Renal cortical epithelial cell (primary cell): ENCODE measurements at places on chromosomes 5 and 9.

GRCh38 chr9:111297066-111297824, 32.8 kb downstream of the OR2K2 start:
- DNase-seq, result peak; percentile 6

DNA sequence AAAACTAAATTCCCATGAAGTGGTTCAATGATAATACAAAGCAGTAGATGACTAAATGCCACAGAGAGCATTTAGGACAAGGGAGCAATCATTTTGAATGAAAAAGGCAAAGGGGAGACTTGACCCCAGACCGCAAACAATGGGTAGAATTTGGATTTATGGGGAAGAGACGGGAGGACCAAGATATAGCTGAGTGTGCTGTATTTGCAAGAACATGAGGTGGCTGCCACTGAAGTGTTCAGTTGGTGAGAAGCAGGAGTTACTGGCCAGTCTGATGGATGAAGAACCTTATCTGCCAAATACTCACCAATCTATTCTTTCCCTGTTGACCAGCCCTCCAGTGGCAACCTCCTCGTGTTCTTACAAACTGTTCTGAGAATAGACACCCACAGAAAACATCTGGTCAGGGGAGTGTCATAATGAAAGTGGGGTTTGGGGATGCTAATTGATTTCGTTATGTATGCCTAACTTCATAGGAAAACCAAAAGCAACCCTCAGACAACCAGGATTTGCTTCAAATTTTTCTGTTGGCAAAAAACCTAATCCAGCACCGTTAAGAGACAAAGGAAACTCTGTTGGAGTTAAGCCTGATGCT, 19.8 kb downstream of the TDRD7 start:
- no peak for DNase-seq

DNA sequence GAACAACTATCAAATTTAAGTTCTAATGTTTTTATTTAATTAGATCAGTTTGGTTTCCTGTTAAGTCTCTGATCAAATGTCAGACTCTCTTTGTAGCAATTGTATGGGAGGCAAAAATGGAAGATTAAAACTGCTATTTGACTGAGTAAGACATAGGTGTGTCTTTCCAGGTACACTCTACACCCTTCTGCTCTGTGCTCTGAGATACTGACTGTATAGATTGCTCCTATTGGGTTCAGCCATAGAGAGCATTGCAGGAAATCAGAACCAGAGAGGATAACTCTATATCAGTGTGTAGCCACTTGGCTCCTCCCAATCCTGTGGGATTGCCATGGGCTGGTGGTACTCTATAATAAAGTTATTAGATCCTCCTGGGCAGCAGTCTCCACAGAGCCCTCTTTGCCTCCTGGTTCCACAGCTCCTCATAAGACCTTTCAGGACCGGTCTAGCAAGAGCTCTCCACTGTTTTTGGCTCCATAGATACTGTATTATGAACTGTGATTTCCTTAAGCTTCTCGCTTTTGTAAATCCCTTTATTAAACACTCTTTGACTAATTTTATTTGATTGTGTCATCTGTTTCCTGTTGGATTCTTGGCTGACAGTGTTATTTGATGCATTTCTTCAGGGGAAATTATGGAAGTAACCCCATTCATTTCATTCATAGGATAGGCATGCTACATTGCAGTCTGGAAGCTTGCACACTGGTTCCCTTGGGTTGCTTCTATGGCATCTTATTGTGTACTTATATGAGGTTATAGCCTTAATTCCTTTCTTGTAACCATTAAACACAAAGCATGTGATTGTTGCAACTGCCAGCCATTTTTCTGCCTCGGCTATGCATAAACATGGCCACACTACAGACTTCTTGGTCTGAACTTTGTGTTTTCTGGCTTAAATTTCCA, 115.6 kb downstream of the VCAN start:
- no peak for DNase-seq

DNA sequence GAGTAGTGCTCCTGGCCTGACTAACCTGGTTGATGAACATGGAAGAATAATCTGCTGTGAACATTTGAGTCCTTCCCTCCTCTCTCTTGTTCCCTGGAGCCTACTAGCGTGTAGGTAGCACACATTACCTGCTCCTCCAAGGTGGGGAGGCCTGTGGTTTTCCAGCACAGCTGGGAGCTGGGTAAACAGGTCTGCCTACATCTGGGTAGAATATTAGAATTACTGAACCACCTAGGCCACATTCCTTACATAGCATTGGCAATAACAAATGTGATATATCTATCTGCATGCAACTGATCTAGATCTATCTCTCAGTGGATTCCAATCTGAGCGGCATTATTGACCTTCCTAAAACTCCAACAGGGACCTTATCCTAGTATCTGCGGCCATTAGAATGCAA, 151.0 kb upstream of the ZNF366 start:
- no peak for DNase-seq

- no peak for DNase-seq
Observed at GRCh38 chr9:95067897-95068296, 249.6 kb downstream of the FANCC start.

GRCh38 chr9:78510035-78510434, 213.1 kb downstream of the PSAT1 start:
- DNase-seq, result no peak

- DNase-seq, result peak; percentile 41
Observed at GRCh38 chr9:22332202-22332601, 114.4 kb upstream of the DMRTA1 start.

DNA sequence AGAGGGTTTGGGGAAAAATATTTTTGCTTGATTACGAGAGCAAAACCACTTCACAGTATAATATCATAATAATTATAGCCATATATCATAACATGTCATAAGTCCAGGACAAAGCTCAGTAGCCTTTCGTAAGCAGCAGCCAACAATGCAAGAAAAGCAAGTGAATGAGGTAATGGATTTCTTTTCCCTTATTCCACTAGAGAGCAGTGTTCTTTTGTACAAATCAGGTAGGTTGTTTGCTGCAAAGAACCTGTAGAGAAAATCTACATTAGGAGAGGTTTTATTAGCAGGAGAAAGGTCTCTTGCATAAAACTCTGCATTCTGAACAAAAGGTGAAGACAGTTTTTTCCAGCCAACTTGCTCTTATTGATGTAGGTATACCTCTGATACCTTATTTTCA, 1033.4 kb downstream of the TLE4 start:
- peak; percentile 75 for DNase-seq

DNA sequence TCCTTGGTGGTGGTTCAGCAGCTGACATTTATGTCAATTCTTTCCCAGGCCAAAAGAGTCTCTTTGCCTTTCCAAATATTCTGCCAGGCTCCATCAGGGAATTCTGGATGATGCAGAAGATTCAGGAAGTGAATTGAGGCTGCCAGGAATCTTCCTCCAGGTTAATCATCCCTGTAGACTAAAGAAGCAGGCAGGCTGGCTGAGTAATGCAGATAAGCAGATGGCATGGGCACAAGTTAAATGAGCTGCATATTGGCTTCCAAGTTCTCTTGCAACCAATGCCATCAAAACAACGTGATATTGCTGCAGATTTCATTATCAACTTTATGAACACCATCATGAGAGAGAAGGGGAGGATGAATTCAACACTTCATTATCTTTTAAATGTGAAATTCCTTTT, 324.5 kb downstream of the KCNN2 start:
- DNase-seq, result no peak

DNA sequence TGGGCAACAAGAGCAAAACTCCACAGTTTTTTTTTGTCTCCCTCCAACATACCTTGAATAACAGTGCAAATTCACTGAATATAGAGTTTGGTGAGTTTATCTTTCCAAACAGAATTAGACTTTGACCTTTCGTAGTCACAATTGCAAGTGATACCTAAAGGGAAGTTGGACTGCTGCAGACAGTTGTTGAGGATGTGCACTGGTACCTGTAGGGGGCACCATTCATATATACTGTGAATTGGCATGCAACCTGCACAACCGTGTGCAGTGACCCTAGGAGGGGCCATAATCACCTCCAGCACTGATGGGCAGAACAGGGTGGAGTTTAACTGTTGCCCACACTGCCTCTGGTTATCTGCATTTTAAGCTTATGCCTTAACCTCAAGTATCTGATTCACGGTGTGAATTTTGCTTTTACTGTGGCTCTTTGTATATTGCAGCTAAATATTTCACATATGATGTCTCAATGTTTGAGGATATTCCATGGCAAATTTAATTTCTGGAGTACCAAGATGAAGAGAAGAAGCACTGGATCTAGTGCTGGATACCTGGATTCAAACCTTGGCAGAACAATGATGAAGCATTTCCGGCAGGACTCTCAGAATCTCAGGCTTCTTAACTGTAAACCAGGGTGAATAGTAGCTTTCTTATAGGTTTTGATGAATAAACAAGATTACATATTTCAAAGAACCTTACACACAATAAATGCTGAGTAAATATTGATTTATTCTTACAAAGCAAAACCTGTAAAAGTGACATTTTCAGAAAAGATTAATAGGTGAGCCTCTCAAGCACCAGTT, 144.3 kb downstream of the ACTBL2 start:
- DNase-seq, result peak; percentile 63

DNA sequence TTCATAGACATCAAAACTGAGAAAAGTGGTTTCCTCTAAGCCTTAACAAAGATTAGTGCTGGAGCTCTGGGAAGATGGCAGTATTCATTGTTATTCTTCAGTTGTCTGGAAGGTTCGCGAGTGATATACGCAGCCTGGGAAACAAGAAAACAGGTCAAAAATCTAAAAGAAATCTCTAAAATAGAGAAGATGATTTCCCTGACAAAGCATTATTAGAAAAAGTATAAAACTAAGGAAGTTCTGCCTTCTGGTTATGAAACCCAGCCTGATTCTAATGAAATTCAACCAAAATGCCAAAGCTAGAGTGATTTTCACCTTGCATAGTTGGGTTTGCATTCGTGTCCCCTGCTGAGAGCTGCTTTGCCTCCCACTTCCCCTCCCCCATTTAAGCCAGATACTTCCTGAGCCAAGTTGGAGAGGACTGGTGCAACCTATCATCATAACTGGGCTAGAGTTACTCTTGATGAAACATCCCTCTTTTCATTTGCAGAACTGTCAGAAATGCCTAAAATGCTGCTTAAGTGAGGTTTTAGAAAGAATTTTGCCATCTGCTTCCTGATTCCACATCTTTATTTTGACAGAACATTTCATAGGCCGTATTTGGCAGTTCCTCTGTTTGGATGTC, 48.4 kb downstream of the NDFIP1 start:
- DNase-seq, result no peak

GRCh38 chr5:31300501-31300900, 107.0 kb downstream of the CDH6 start:
- DNase-seq, result no peak
